ENCODE measurements at places on chromosomes 11 and 22.

GRCh38 chr22:23248583-23248982 is 68.3 kb downstream of the BCR start:
- no peaks in the 10 kb centered on the region for H3K27me3 ChIP-seq
- H3K27ac ChIP-seq: peak overlapping the region; percentile 49
- H3K36me3 ChIP-seq: peaks cover 7% of the 10 kb centered on the region
- H3K4me3 ChIP-seq: no peak overlapping the region
- DNase-seq: no peak

- no peaks in the 10 kb centered on the region for H3K27me3 ChIP-seq
- peaks cover 35% of the 10 kb centered on the region for H3K4me1 ChIP-seq
- no peak overlapping the region for H3K4me3 ChIP-seq
- no peak for DNase-seq
- no peak overlapping the region for H3K27ac ChIP-seq
- H3K36me3 ChIP-seq: peaks cover 47% of the 10 kb centered on the region
Observed at GRCh38 chr11:130299978-130300377, 14.7 kb downstream of the ZBTB44 start.

GRCh38 chr11:6321961-6322362 is 1.7 kb upstream of the CAVIN3 start:
- peak overlapping the region; percentile 43 for H3K4me3 ChIP-seq
- H3K36me3 ChIP-seq: no peaks in the 10 kb centered on the region
- no peak for DNase-seq
- peak overlapping the region; percentile 93 for H3K27ac ChIP-seq
- H3K4me1 ChIP-seq: peaks cover 43% of the 10 kb centered on the region
- H3K27me3 ChIP-seq: peaks cover 2% of the 10 kb centered on the region

DNA sequence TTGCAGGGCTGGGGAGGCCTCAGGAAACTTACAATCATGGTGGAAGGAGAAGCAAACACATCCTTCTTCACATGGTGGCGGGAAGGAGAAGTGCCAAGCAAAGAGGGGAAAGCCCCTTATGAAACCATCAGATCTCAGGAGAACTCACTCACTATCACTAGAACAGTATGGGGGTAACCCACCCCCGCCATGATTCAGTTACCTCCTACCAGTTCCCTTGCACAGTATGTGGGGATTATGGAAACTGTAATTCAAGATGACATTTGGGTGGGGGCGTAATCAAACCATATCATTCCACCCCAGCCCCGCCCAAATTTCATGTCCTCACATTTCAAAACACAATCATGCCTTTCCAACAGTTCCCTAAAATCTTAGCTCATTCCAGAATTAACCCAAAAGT is 16.2 kb downstream of the IMMP1L start:
- no peak for DNase-seq
- no peak overlapping the region for H3K4me3 ChIP-seq
- no peaks in the 10 kb centered on the region for H3K27me3 ChIP-seq

GRCh38 chr11:12280199-12280837 is 97.1 kb upstream of the PARVA start:
- peak; percentile 13 for DNase-seq
- peaks cover 2% of the 10 kb centered on the region for H3K4me1 ChIP-seq
- H3K27me3 ChIP-seq: no peaks in the 10 kb centered on the region
- H3K36me3 ChIP-seq: no peaks in the 10 kb centered on the region

- no peak overlapping the region for H3K27ac ChIP-seq
- peaks cover 10% of the 10 kb centered on the region for H3K27me3 ChIP-seq
- H3K36me3 ChIP-seq: no peaks in the 10 kb centered on the region
- no peak overlapping the region for H3K4me3 ChIP-seq
Observed at GRCh38 chr11:6142936-6143335, 27.2 kb downstream of the OR52B2 start.

DNA sequence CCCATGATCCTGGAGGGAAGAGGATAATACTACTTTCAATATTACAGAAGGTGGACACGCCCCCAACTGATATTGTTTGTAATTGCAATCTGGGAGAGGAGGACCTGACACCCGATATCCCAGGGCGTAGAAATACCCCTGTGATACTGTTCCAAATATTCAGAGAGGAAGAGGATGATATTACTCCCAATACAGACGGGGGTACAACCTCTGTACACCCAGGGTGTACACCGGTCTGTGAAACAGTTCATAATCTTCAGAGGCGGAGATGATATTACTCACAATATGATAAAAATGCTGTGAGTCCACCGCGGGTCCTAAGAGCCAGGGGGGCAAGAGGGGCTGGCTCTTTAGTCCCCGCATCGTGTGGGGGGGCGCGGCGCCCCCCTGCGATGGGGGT is 57.2 kb upstream of the ALDH3B2 start:
- H3K27ac ChIP-seq: no peak overlapping the region
- H3K36me3 ChIP-seq: no peaks in the 10 kb centered on the region

DNA sequence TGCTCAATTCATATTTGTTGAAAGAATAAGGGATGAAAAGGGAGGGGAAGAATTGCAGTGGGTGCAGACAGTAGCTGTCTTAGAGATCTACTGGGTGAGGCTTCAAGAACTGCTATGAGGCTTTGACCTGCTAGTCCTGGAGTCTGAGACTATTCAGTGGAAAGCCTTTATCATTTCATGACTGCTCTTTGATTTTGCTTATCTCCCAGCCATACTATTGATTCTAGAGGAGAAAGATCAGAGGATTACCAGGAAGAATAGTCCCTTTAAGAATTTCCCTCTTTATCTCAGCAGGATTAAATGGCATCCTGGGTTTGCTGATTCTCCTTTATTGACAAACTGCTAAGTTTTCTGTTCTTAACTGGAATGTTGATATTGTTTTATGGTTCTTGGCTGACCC is 107.5 kb upstream of the SORL1-AS1 start:
- peaks cover 77% of the 10 kb centered on the region for H3K36me3 ChIP-seq
- no peaks in the 10 kb centered on the region for H3K27me3 ChIP-seq
- H3K4me1 ChIP-seq: peaks cover 13% of the 10 kb centered on the region
- no peak overlapping the region for H3K27ac ChIP-seq
- H3K4me3 ChIP-seq: no peak overlapping the region

GRCh38 chr11:30143098-30143705 is 87.6 kb upstream of the FSHB start:
- H3K36me3 ChIP-seq: no peaks in the 10 kb centered on the region
- H3K4me1 ChIP-seq: no peaks in the 10 kb centered on the region
- no peak overlapping the region for H3K4me3 ChIP-seq
- H3K27ac ChIP-seq: no peak overlapping the region
- DNase-seq: no peak
- H3K27me3 ChIP-seq: peaks cover 2% of the 10 kb centered on the region

DNA sequence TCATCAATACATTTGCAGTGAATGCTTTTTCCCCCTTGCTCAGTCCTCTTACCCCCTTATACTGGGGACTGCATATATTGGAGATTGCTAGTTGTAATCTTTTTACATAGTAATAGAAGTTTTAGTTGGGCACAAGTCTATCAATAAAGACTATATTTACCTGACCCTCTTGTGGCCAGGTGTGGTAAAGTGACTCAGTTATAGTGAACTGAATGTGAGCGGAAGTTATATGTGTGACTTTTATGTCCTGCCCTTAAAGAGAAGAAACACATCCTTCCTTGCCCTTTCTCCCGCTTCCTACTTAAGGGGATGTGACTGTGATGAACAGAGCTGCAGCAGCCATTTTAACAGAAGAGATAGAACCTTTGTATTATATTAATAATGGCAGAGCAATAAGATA is 362.0 kb downstream of the METTL15 start:
- no peak overlapping the region for H3K4me3 ChIP-seq
- H3K27ac ChIP-seq: no peak overlapping the region
- H3K27me3 ChIP-seq: no peaks in the 10 kb centered on the region
- DNase-seq: no peak
- no peaks in the 10 kb centered on the region for H3K36me3 ChIP-seq
- H3K4me1 ChIP-seq: no peaks in the 10 kb centered on the region

- H3K36me3 ChIP-seq: no peaks in the 10 kb centered on the region
- H3K4me1 ChIP-seq: no peaks in the 10 kb centered on the region
- no peak overlapping the region for H3K4me3 ChIP-seq
- H3K27me3 ChIP-seq: peaks cover 16% of the 10 kb centered on the region
Observed at GRCh38 chr11:19789835-19790710, 77.4 kb downstream of the NAV2 start.

- no peak overlapping the region for H3K27ac ChIP-seq
- H3K27me3 ChIP-seq: peaks cover 2% of the 10 kb centered on the region
- H3K4me3 ChIP-seq: no peak overlapping the region
- no peaks in the 10 kb centered on the region for H3K36me3 ChIP-seq
- DNase-seq: no peak
Observed at GRCh38 chr11:111021131-111021530, 224.4 kb upstream of the POU2AF2 start.

GRCh38 chr11:69695581-69695980 is 8.2 kb downstream of the FGF19 start:
- no peak overlapping the region for H3K27ac ChIP-seq
- no peak for DNase-seq
- H3K27me3 ChIP-seq: peaks cover 33% of the 10 kb centered on the region
- no peak overlapping the region for H3K4me3 ChIP-seq

- H3K4me1 ChIP-seq: no peaks in the 10 kb centered on the region
- H3K36me3 ChIP-seq: no peaks in the 10 kb centered on the region
- no peak overlapping the region for H3K4me3 ChIP-seq
- peaks cover 8% of the 10 kb centered on the region for H3K27me3 ChIP-seq
- no peak overlapping the region for H3K27ac ChIP-seq
- DNase-seq: no peak
Observed at GRCh38 chr22:41003976-41004375, 52.8 kb downstream of the RBX1 start.

- H3K27ac ChIP-seq: no peak overlapping the region
- H3K4me1 ChIP-seq: peaks cover 12% of the 10 kb centered on the region
- H3K4me3 ChIP-seq: no peak overlapping the region
- no peaks in the 10 kb centered on the region for H3K36me3 ChIP-seq
Observed at GRCh38 chr22:23122216-23122957, 19.4 kb downstream of the RSPH14 start.

GRCh38 chr11:61718621-61719302 is 33.7 kb upstream of the MYRF start:
- DNase-seq: no peak
- no peak overlapping the region for H3K4me3 ChIP-seq
- H3K27me3 ChIP-seq: peaks cover 4% of the 10 kb centered on the region
- no peaks in the 10 kb centered on the region for H3K4me1 ChIP-seq

DNA sequence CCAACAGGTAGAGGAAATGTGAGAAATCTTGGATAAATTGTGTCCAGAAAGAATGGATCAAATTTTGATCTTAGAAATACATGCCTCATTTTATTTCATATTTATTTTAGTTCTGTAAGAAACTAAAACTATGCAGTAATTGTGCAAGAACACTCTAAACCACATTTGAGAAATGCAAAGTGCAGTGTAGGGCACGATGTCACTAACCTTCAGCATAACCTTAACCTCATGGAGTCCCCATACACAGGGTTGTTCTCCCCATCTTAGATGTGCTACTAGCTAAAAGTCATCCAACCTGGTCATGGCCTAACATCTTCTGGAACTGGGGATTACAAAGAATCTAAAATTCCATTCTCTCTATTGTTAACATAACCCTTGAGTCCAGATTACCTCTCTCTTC is 48.4 kb upstream of the ARHGAP42 start:
- H3K27ac ChIP-seq: no peak overlapping the region
- no peak overlapping the region for H3K4me3 ChIP-seq
- H3K27me3 ChIP-seq: no peaks in the 10 kb centered on the region
- DNase-seq: no peak
- H3K36me3 ChIP-seq: no peaks in the 10 kb centered on the region

DNA sequence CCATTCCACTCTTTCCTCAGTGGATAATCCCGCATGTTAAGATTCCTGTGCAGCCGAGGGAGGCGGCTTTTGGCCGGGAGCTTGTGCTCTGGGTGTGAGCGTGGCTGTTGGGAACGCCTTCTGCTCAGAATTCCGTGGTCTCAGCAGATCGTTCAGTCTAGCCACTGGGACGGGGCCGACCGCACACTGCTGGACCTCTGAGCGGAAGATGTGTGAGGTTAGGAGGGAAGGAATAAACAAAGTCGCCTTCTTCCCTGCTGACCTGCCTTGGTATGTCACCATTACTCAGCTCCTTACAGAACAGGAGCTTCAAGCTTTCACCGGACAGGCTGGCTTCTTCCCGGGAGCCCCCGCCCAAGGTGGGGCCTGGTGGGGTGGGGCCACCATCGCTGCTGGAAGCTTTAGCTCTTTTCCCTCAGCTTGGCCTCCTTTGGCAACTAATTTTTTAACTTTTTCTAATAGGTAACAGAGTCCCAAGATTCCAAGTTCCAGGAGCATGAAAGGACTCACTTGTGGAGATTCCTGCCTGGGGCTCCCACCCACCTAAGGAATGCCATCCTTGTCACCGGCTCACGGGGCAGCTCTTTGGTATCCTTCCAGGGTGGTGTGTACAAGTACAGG is 22.5 kb upstream of the SEPTIN5 start:
- no peak for DNase-seq
- H3K4me3 ChIP-seq: no peak overlapping the region
- no peaks in the 10 kb centered on the region for H3K36me3 ChIP-seq
- H3K27ac ChIP-seq: no peak overlapping the region

GRCh38 chr11:95563173-95563572 is 226.4 kb downstream of the FAM76B start:
- H3K4me3 ChIP-seq: no peak overlapping the region
- no peak overlapping the region for H3K27ac ChIP-seq
- no peaks in the 10 kb centered on the region for H3K36me3 ChIP-seq

DNA sequence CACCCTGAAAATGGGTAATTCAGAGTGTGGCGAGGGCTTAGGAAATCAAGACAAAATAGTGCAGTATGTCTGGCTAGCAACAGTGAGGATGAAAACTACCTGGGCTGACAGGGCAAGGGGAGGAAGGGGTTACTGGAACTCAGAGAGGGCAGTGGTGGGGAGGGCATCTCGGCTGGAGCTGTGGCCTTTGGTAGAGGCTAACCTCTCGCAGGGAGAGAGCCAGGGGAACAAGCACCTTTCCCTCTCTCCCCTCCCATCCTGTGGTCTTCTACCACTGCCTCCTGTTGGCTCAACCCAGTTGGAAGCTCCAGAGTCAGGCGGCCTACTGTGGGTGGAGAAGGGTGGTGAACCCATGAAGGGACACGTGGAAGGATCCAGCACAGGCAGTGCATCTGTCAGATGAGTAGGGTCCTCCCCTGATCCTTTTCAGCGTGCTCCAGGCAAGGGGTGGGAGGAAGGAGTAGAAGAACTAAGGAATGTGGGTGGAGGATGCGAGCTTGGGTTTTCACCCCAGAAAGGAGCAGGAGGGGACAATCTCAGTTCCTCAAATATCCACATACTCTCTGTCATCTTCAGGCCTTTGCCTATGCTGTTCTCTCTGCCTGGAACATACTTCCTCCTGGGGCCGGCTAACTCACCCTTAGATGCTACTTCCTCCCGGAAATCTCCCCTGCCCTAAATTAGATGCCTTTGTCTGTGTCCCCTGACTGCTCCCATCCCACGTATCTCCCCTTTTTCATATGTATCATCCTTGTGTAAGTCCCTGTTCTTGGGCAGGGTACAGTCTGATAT is 6.2 kb upstream of the KCNE3 start:
- H3K4me3 ChIP-seq: no peak overlapping the region
- H3K4me1 ChIP-seq: peaks cover 9% of the 10 kb centered on the region
- no peaks in the 10 kb centered on the region for H3K36me3 ChIP-seq
- H3K27me3 ChIP-seq: peaks cover 5% of the 10 kb centered on the region

DNA sequence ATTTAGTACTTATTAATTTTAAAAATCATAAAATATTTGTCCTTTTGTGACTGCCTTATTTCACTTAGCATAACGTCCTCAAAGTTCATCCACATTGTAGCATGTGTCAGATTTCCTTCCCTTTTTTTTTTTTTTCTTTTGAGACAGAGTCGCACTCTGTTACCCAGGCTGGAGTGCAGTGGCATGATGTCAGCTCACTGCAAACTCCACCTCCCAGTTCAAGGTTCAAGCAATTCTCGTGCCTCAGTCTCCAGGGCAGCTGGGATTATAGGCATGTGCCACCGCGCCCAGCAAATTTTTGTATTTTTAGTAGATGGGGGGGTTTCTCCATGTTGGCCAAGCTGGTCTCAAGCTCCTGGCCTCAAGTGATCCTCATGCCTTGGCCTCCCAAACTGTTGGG is 10.6 kb downstream of the RAB6A start:
- no peak overlapping the region for H3K27ac ChIP-seq
- H3K36me3 ChIP-seq: peaks cover 12% of the 10 kb centered on the region
- H3K4me3 ChIP-seq: no peak overlapping the region
- H3K4me1 ChIP-seq: peaks cover 15% of the 10 kb centered on the region
- H3K27me3 ChIP-seq: no peaks in the 10 kb centered on the region
